ENCODE measurements at places on chromosomes 1 and 21.

- DNase-seq: no peak
Measured at GRCh38 chr1:76833151-76833550, 34.1 kb upstream of the ST6GALNAC5 start.

- DNase-seq: peak; percentile 58
Measured at GRCh38 chr21:45592208-45592619, 50.0 kb upstream of the SLC19A1 start.

DNA sequence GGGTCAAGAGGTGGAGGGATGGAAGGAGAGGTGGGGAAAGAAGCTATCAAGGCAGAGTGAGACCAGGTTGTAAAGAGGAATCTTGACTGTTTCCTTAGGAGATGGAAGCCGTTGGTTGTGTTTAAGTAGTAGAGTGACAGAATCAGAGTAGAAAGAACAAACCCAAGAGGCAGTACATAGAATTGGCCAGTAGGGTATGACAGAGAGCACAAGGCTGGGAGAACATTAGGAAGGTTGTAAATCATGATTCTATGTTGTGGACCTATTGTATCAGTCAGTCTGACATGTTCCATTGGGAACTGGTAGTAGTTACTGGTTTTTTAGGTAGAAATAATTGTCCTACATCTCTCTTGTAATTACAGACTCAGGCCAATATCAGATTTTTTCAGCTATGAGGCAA lies 486.9 kb upstream of the USP24 start:
- DNase-seq: peak; percentile 12

- DNase-seq: peak; percentile 54
Measured at GRCh38 chr1:36285443-36286101, 20.6 kb upstream of the SH3D21 start.

GRCh38 chr21:29641001-29641634 lies 298.7 kb downstream of the GRIK1 start:
- no peak for DNase-seq

GRCh38 chr1:34980715-34981114 lies 4.4 kb downstream of the TMEM35B start:
- DNase-seq: no peak

DNA sequence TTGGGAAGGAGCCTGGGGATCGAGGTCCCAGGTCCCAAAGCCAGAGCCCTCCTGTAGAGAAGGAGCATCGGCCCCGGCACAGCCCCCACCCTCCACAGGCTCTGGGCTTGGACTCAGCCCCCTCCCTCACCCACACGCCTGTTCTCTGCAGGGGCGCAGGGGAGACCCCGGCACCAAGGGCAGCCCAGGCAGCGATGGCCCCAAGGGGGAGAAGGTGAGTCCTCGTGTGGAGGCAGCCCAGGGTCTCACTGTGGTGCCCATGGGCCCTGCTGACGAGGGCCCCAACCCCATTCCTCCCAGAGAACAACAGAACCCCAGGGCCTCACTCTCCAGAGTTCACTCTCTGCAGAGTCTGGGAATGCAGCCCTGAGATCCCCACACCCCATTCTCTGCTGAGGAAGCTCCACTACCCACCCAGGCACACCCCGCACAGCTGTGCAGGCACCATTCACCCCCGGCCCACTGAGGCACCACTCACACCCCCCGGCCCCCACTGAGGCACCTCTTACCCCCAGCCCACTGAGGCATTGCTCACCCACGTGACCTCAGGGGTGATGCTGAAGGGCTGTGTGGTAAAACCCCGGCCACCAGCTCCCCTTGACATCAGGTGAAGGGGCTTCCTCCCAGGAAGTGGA lies 21.8 kb downstream of the COL6A2 start:
- peak; percentile 19 for DNase-seq

DNA sequence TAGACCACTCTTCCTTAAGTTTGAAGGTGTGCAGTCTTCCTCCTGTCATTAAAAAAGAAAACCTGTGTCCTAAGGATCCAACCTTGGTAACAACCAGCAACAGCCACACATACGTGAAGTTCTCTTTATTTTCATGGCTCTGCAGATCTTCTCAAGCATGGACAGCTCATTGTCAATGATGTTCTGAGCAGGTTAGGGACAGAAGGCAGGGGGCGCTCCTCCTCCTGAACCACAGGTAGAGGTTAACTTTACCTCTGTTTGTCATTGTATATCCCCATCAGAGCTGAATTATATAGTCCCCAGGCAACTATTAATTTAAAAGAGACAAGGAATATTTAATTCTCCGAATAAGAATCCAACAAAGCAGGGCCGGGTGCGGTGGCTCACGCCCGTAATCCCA lies 52.5 kb upstream of the CR2 start:
- no peak for DNase-seq

DNA sequence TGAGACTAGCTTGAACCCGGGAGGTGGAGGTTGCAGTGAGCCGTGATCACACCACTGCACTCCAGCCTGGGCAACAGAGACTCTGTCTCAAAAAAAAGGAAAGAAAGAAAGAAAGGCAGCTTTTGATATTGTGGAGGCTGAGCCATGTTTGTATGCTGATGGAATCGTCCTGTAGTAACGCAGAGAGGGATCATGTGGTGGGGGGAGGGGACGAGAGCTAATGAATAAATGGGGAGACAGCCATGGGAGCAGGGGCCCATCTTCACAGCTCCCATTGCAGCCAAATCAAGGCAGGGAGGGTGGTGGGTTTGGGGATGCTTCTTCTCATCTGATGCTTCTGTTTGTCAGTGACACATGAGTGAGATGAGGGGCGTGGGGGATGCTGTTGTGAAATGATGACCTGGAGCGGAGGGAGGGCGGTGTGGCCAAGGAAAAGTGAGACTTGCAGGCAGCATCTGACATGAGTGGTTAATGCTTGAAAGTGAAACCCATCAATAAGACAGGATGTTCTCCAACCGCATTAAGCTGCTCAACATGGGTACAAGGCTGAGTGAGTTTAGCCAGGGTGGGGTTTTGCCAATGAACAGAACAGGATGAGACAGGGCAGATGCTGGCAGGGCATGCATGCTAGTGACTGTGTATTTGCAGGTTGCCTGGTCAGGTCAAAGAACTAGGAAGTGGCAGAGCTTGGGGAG lies 16.7 kb downstream of the SPATA21 start:
- DNase-seq: peak; percentile 63

DNA sequence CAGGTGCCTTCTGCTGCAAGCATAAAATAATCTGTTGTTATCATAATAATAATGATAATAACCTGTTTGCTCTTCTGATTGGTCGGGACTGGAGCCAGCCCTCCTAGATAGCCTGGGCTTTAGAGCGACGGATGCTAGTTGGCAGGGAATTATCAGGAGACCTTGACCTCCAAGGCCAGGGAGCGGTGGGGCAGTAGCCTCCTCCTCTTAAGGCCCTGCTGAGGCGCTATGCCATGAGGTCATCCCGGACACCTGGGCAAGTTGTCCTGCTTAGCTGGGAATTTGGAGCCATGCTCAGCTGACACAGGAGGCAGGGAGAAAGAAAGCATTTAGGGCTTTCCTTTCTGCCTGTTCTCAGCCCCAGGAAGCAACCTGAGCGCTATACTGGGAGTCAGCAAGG lies 15.6 kb downstream of the C1orf115 start:
- no peak for DNase-seq

- DNase-seq: no peak
Measured at GRCh38 chr1:196180847-196181593, 427.2 kb downstream of the KCNT2 start.

- peak; percentile 89 for DNase-seq
Measured at GRCh38 chr1:205658943-205659581, 21.2 kb downstream of the SLC45A3 start.

- DNase-seq: peak; percentile 28
Measured at GRCh38 chr1:15296585-15297321, 49.7 kb downstream of the FHAD1 start.

- DNase-seq: no peak
Measured at GRCh38 chr1:103953386-103953785, 203.7 kb downstream of the AMY1C start.

DNA sequence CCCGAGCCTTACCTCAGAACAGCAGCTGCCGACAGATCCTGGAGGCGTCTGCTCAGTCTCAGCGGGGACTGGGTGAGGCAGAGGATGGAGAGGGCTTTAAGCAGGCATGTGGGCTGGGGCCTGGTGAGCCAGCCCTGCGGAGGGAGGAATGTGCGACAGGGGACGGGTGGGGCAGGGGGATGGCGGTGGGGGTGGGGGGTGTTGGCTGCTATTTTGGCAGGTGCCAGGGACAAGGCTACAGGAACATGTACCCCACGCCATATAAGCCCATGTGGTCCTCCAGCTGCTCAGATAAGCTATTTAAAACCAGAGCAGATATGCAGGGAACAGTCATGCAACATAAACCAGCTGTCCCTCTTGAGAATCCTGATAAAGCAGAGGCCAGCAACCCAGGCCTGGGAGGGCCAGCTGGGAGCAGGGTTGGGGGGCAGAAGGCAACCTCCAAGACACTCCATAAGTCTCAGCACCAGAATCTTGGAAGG lies at the start of gene TNNT2:
TSS of gene TNNT2 (minus strand) at position 70 of the 482 bp plus-strand sequence. CDS start 4,426 bp downstream, outside the sequence.
- no peak for DNase-seq

- no peak for DNase-seq
Measured at GRCh38 chr1:190832511-190832910, 354.8 kb upstream of the BRINP3 start.

- DNase-seq: no peak
Measured at GRCh38 chr1:20724364-20725188, 6.8 kb upstream of the KIF17 start.

DNA sequence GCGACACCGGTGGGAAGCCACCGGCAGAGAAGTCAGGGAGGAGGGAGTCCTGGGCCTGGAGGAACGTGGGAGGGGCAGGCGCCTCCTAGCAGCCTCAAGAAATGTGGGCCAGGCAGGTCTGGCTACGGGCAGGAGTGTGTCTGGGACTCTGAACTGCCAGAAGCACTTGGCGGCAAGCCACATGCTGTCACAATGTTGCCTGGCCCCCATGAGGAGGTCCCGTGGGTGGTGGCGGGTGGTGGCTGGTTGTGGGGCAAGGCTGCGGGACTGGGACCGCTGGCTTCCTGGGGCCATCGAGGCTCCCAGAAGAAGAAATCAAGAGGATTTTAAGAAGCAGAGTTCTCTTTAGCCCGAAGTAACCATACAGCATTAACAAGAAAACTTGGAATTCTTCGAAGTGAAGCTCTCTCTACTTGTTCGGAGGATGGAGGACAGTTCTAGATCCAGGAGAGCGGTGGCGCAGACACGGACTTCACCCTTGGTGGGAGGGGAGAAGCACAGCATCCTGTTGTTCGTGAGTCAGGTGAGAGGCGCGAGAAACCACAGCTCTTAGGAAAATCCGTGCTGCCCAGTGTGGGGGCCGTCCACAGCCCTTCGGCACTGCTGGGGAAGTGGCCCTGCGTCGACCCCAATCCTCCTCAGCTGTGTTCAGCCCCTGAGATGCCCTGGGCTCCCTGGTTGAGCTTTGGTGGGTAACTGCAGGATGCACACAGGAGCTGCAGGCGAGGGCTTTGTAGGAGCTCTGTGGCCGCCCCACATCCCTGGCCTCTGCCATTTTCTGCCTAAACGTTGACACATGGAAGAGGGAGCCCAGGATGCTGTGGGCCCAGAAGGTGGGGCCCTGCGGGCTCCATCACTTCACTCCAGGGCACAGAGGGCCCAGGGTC lies 12.4 kb downstream of the SKI start:
- no peak for DNase-seq

DNA sequence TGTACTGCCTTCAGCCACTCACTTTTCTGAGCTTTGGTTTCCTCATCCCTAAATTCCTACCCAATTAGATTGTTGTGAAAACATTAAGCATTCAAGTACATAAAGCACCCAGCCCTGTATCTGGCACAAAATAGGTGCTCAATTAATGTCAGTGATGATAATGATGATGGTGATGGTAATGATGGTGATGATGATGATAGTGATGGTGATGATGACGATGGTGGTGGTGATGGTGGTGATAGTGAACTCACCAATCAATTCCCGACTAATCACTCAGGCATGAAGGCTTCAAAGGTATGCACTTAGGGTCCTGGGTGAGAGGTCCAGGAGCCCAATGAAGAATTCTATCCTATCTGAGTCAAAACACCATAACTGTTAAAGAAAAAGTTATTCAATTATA lies 383.5 kb downstream of the MATN1 start:
- no peak for DNase-seq

DNA sequence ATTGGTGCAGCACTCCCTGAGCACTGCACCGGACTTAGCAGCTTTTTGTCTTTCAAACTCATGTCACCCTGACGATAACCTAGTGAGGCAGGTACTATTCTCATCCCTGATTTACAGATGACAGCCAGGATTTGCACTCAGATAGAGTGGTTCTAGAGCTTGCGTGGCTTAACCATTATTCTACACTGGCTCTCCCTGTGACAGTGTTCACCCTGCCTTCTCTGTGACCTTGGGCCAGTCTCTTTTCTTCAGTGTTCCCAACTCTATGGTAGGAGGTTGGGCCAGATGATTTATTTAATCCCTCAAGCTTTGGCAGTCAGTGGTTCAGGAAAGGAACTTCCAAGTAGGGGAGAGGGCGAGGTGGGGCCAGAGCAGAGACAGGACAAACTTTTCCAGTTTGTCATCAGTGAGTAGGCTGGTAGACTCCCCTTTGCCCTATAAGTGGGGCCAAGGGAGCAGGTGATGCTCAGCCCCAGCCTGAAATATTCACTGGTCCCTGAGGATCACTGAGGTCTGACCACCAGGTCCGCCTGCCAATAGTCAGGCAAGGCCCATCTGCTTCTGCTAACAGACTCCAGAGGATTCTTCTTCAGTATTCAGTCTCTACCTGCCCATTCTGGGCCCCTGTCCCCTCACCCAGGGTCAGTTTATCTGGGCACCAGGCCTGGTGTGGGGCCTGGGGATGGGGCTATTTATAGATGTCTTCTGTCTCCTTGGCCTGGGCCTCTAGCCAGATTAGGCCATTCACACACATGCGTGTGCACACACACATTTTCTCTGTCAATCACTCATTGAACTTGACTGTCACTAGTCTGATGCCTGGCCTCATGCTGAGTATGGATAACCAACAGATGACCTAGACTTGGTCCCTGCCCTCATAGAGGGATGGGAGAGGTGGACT lies 8.8 kb upstream of the FABP3 start:
- no peak for DNase-seq

DNA sequence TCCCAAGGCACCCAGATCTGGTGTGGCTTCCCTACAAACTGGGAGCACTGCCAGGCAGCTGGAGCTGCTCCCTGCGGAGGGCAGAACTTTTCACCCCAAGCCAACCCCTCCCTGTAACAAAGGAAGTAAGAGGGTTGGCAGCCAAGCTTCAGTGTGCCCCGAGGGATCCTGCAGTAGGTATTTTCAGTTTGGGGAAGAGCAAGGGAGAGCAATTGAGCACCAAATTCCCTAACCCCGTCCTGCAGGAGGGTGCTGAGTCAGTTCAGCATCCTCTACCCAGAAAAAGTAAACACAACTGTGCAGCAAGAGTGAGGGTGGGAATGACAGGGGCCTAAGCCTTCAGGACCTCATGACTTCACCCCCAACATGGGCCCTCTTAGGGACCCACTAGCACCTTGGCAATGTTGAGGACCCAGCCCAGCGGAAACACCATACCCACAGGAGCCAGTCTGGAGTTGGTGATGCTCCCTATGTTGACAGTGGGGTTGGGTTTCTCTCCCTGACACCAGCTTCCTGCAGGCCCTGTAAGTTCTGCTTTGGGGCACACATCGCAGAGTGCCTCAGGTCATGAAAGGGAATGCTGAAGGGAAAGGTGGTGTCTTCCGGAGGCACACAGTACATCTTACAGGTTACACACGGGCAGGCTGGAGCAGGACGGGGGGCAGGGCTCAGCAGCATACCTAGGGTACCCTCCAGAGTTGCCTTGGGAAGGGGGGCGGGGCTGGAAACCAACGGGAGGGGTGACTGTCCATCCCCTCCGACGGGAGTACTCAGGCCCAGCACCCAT lies 14.8 kb downstream of the SH3BP5L start:
- DNase-seq: no peak

GRCh38 chr1:17569200-17570139 lies 30.0 kb downstream of the ARHGEF10L start:
- DNase-seq: no peak

GRCh38 chr1:226027538-226028217 lies 28.5 kb upstream of the SDE2 start:
- no peak for DNase-seq

GRCh38 chr21:18252680-18253079 lies 8.0 kb downstream of the CHODL start:
- no peak for DNase-seq

Measured in GM12891 (cell line).